ENCODE measurements at places on chromosomes 1 and 21.

DNA sequence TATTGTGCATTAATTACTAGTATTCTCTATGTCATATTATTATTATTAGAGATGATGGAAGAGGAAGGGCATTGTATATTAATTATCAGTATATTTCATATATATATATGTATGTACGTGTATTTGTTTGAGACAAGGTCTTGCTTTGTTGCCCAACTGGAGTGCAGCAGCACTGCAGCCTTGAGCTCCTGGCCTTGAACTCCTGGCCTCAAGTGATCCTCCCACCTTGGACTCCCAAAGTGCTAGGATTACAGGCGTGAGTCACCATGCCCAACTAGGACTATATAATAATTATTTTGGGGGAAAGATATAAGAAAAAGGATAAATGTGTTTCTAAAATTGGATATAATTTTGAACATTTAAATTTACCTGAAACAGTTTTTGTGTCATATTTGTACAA lies 63.2 kb upstream of the USP24 start:
- DNase-seq = no peak

DNA sequence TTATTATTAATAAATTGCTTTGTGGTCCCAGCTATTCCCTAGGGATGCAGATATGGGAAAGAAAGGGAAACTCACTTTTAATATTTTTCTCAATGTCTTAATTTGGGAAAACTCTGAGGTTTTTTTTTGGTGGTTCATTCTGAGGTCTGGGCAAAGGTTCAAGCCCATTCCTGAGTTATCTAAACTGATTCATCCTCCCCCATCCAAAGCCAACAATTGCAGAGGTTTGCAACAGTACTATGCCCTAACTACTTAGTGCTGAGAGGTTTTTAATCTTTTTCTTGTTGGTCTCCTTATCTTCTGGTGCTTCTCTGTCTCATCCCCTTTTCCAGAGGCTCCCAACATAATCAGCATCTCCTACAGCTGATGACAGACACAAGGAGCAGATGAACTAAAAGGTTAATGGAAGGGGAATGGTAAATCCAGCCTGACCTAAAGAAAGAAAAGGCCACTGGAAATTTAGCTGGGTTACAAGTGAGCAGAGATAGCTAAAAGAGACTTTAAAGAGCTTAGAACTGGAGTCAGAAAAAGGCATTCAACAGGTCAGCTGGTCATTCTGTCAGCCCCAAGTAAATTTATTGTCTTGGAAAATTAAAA lies 390.4 kb downstream of the TGFB2 start:
- DNase-seq = peak; percentile 9

DNA sequence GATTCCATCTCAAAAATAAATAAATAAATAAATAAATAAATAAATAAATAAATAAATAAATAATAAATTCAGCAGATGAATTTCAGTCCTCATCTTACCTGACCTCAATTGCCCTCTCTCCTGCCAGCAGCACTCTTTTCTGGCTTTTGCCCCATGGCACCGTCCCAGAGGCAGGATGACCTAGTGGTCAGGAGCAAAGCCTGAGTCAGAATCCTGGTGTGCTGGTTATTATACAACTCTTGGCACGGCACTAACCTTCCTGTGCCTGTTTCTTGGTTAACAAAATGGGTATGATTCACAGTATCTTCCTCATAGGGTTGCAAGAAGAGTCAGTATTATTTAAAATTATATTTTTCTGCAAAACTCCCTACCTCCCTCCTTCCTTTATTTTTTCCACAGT lies 43.0 kb downstream of the NKAIN1 start:
- DNase-seq = peak; percentile 86

DNA sequence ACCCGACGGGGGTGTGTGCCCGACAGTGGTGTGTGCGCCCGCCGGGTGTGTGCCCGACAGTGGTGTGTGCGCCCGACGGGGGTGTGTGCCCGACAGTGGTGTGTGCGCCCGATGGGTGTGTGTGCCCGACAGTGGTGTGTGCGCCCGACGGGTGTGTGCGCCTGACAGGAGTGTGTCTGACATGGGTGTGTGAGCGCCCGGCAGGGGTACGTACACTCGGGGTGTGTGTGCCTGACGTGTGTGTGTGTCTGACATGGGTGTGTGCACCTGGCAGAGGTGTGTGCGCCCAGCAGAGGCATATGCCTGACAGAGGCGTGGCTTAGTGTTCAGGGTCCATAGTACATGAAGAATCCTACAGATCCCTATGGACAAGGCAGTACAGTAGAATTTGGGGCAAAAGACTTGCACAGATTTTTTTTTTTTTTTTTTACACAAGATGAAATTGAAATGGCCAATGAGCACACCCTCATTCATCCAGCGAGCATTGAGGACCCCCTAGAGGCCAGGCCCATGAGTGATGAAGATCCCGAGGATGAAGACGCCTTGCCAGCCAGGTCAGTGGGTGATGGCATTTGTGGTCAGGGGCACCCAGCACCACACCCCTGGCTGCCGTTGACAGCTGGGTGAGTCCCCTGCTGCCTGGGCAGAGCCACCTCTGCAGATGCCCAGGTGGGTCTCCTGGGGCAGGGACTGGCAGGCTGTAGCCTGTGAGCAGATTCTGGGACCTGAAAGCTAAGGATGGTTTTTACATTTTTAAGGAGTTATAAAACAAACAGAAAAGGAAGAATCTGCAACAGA lies 60.1 kb downstream of the ADARB1 start:
- no peak for DNase-seq

- DNase-seq = peak; percentile 29
Observed at GRCh38 chr21:36388835-36389234, 3.6 kb downstream of the CHAF1B start.

DNA sequence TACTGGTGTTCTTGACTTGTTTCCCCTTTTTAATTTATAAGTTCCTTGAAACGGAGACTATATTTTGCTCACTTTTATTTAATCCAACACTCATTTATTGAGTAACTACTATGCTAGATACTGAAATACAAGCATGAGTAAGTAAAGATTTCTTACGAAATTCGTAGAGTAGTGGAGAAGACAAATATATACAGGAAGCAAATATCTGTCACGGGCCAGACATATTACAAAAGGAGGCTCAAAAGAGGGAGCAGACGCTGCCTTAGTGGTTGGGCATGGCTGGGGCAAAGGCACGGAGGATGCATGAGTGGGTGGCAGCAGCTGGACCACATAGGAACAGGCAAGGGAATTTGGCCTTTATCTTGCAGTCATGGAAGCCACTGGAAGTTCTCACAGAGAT lies 6.8 kb downstream of the NCF2 start:
- peak; percentile 77 for DNase-seq

DNA sequence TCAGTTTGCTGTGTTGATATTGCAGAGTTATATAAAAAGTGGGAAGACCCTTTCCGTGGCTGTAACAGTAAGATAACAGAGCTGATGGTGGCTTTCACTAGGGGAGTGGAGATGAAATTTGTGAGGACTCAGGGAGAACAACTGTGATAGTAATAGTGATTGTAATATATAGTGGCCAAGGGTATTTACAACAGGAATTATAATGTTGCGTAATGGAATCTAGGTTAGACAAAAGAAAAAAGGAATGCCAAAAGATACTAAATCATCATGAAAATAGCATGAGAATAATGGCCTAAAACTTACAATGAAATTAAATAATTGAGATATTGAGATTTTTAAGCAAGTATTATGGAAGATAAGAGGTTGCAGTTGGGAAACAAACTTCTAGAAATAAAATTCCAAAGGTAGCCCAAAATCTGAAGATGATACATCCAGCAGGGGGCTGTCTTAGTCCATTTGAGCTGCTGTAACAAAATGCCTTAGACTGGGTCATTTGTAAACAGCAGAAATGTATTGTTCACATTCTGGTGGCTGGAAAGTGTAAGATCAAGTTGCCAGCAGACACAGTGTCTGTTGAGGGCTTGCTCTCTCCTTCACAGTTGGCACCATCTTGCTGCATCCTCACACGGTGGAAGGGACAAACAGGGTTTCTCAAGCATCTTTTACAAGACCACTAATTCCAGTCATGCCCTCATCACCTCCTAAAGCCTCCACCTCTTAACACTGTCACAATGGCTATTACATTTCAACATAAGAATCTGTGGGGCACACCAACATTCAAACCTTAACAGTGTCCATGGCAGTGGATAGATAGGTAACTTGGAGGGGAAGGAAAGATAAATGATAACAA lies 711.2 kb downstream of the MRPL39 start:
- no peak for DNase-seq

DNA sequence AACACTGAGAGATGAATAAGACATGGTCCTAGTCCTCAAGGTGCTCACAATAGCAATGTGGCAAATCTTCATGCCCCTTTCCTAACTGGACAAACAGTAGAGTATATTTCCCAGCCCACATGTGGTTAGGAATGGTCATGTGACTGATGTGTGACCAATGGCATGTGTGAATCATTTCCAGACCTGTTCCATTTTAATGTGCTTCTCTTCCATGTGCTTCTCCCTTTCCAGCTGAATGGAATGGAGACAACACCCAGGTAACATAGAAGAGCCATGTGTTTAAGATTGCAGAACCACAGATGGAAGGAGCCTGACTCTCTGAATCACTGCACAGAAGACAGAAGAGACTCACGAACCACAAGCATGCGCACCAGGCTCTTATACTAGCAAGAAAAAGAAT lies 409.9 kb upstream of the NFIA start:
- DNase-seq = no peak

- no peak for DNase-seq
Observed at GRCh38 chr1:231196307-231196706, 34.4 kb downstream of the TRIM67 start.

GRCh38 chr1:202192770-202193613 lies 607 bp upstream of the LGR6 start:
- DNase-seq = no peak

DNA sequence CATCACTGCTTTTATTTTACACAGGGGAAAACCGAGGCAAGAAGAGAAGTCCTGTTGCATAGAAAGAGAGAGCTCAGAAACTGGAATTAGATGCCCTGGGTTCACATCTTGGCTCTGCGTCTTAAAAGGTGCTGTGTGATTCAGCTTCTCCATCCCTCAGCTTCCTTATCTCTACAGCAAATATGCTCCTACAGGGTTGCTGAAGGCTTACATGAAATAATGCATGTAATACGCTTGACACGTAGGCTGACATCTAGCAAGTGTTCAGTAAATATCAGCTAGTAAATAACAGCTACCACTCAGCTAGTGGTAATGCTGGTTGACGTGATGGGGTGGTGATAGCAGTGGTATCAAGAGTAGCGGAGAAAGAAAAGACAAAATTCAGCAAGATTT lies 77.1 kb upstream of the CD55 start:
- no peak for DNase-seq

- DNase-seq = no peak
Observed at GRCh38 chr1:226671277-226671676, 67.8 kb downstream of the ITPKB start.

- no peak for DNase-seq
Observed at GRCh38 chr1:226656201-226656600, 82.9 kb downstream of the ITPKB start.

- DNase-seq = no peak
Observed at GRCh38 chr1:212463565-212464285, 31.0 kb downstream of the NENF start.

DNA sequence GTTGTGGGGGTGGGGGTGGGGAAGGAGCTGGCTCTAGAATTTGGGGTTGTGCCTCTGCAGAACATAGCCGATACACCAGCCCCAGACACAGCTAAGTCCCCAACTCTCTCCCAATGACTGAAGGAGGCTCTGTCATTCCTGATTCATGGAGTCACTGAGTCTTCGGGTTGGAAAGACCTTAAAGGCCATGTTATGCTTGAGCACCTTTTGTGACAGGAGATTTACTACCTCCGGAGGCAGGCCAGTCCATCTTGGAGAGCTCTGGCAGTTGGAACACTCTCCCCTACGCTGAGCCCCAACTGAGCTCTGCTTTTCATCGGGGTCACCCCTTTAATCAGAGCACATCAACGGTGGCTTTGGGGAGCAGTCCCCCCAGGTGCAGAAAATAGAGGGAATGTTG lies 284.4 kb upstream of the GJB5 start:
- DNase-seq = no peak

- DNase-seq = peak; percentile 18
Observed at GRCh38 chr1:25922971-25923552, 16.8 kb upstream of the STMN1 start.

- DNase-seq = no peak
Observed at GRCh38 chr21:38915546-38915945, 109.8 kb downstream of the ETS2 start.

GRCh38 chr1:13806108-13806507 lies 106.1 kb downstream of the PRDM2 start:
- DNase-seq = no peak

GRCh38 chr1:235417086-235417697 lies 50.0 kb downstream of the TBCE start:
- DNase-seq = peak; percentile 63

Measured in HCEC 1CT (cell line).